ENCODE measurements at places on chromosomes 6 and 20. TPM values are rescaled to one million over a fixed set of nuclear protein-coding genes. Genes with fewer than 3 reads are reported as not detected.

The DLGAP4 gene
- 67.8 TPM for polyA plus RNA-seq

The NOX3 gene
- polyA plus RNA-seq = 2.2 TPM

The TMEM170B gene
- polyA plus RNA-seq = 10.3 TPM

The SLC18B1 gene
- polyA plus RNA-seq = 40.7 TPM

The FOXF2 gene
- polyA plus RNA-seq = 0.35 TPM

The CYP39A1 gene
- polyA plus RNA-seq = 8.2 TPM

The CPXM1 gene
- 251 TPM for polyA plus RNA-seq

DNA sequence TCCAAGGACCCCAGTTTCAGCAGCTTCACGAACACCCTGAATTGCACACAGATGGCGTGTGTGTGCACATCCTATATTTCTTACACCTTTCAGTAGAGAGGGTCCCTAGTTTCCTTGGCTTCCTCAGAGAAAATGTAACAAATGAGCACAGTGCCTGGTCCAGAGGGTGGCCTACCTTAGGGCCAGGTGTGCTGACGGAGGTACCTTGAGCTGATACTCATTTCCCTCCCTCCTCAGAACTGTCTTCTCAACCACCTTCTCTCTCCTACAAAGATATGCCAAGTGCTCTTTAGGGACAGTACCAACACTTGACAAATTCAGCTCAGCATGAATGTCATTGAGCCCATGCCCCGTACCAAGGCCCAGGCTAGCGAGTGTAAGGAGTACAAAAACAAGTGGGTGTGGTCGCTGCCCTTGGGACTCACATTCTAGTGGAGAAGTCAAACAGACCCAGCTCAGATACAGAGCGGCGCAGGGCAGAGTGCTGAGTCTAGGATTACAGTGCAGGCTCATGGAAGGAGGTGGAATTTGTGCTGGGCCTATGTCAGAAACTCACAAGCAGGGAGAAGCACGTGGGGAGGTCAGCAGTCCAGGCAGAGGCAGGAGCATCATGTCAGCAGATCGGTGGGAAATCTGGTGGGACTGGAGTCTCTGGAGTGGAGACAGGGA is 9.6 kb upstream of the BPHL start:
- no peak for DNase-seq

DNA sequence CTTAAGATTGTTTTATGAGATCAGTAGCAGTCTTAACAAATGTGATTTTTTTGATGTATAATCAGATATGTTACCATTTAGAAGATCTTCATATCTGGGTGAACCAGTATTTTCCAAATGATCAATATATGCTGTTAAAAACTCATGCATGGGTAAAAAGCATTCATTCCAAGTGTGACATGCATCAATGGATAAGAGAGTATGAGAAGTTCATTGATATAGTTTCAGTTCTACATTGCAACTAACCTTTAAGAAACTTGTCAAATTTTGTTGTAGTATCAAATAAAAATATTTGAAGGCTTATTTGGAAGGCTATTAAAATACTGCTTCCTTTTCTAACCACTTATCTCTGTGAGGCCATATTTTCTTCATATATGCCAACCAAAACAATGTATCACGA is 117.7 kb downstream of the FIG4 start:
- DNase-seq = no peak

DNA sequence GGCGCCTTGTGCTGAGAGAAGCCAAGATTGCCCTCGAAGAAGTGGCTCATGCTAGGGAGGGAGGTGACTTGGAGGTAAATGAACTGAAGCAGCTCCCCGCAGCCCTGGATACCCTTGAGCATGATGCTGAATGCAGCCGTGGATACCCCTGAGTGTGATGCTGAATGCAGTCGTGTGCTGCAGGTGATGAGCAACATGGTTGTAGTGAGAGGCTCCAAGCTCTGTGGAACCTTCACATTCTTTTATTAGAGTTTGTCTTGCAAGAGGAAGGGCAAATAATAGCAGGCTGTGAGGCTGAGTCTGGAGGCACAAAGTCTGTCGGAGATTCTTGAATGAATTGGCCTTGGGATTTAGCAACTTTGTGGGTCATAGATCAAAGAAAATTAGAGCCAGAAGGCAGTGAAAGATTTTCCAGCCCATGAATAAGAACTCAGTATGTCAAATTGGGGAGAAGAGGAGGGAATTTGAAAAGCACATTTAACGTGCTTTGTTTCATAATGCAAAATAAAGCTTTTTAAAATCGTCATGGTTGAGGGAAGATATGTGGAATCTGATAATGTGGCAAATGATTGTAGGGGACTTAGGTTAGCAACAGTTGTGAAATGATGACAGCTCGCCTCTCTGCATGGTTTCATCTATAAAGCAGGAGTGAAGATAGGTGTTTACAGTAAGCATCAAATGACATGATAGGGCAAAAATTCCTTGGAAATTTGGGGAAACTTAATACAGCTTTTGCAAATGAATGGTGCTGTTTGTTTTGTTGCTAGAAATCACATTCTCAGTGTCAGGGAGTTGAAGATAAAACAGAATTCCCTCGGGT is 120.1 kb upstream of the TIAM2 start:
- DNase-seq = no peak

DNA sequence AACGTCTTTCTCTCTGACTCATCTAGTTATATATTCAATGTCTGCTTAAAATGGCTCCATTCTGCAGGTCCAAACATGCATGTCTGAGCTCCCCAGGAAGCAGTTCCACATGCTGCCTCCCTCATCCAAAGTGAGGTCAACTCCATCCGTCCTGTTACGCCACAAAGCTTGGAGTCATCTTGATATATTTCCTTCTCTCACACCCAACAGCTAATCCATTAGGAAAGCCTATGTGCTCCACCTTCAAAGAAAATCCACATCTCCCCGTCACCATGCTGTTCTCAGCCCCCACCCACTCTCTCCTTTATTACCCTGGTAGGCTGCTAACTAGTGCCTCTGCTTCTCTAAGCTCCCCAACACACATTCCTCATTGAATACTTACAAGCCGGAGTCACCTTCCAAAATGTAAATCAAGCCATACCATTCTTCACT is 130.2 kb upstream of the SYNDIG1 start:
- DNase-seq = no peak

- DNase-seq = no peak
These were observed 204.2 kb downstream of the BCAS1 start for GRCh38 chr20:53865901-53866793.

GRCh38 chr6:98639089-98639635 is 195.2 kb upstream of the POU3F2 start:
- DNase-seq = no peak

- DNase-seq = no peak
These were observed 448.6 kb upstream of the CDH4 start for GRCh38 chr20:60803335-60804055.

GRCh38 chr6:22412994-22413393 is 116.2 kb upstream of the PRL start:
- no peak for DNase-seq

GRCh38 chr6:82251942-82252341 is 4.4 kb upstream of the IBTK start:
- no peak for DNase-seq

DNA sequence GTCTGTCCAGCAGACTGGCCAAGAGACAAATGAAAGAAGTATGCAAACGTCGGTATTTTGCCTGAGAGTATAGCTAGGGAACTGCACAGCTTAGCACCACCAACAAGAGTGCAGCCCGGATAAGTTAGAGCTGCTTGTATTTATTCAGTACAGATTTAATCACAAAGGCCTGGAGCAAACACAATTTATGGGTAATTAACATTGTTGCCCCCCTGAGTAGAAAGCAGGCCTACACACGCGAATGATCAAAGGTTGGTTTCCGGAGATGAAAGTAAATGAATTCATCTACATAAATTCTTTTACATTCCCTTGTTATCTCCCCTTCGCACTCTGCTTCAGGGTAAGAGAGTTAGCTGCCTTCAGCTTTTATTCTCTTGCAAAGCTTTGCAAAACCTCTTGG is 24.7 kb upstream of the CRISP1 start:
- peak; percentile 32 for DNase-seq

GRCh38 chr20:20201639-20202038 is 149.3 kb downstream of the CFAP61 start:
- no peak for DNase-seq

DNA sequence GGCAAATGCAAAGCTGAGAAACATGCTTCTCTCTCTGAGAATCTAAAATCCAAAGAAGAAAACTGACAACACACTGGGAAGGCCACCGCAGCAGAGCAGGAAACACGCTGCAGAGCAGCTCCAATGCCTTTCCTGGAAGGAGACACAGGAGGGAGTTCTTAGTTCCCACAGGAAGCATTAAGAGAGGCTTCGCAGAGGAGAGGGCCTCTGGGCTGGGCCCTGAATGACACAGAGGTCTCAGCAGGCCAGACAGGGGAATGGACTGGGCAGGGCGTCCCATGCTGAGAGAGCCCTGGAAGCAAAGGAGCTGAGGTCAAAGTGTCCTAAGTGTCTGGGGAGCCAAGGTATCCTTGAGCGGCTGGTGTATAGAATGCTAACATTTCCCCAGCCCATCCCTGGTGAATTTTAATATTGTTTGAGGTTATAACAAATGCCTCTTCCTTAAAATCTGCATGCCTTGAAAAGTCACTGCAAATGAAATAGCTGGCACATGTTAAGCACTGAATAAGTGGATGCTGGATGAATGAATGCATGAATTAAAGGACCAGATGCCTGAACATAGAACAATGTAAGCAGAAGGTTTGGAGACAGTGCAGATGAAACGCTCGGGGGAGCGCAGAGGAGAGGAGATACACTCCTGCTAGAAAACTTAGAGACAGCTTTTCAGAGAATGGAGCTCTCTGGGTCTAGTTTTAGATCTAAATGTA is 110.0 kb upstream of the SYNDIG1 start:
- DNase-seq = no peak

DNA sequence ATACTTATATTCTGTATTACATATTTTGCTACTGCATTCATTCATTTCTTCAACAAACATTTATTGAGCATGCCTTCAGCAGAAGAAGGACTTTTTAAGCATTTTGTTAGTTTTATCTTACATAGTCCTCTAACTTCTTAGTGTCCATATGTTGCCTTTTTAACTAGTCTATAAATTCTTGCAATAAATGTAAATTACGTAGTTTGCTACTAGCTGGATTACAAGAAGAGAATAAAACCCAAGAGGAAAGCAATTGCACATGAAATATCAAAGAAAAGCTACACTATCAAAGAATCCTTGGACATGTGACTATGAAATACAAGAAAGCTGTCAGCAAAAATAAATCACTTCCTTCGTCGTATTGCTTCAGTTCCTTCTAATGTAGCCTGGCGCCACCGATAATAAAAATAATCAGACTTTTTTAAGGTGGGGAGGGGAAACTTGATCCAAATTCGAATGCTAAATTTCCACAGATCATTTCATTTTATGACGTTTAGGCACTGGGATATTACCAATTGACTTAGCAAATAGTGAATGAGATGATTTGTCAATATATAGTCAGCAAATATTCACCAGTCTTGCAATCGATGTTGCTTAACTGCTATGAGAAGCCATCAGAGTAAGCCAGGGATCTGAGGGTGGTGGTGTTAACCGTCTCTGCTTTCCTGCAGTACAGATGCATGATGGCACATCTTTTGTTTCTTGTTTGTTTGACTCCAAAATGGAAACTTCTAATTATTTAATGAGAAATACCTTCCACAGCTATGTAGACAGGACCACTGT is 258.7 kb upstream of the EXOC2 start:
- DNase-seq = no peak

GRCh38 chr6:33769248-33769821 is 19.6 kb downstream of the LEMD2 start:
- no peak for DNase-seq

DNA sequence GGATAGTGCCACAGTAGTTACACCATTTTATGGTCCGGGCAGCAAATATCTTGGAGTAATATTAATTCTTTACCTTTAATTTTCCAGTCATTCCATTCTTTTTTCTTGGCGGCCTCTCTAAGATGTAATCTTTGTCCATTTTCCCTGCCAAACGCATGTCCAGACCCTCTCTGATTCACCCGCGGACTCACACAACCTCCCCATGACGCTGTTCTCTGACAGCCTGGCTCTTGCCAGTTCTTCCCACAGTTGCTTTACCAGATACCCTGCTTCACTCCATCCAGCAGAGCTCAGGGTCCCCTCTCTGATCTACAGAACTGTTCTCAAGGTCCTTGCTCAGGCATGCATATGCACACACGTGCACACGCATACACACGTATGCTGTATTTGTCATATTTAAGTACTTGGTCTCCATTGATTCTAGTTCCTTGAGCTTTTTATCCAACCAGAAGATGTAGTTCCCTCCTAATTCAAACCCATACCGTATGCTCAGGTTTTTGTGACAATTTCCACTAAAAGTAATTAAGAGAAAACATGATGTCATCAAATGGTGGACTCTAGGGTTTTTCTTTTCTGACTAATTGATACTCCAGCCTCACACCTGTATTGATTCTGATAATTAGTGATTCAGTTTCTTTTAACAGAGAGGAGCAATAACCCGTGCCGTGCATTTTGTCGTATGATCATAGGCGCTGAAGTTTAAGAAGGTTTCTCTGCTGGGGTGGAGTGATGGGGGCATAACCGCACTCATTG is 10.0 kb downstream of the BPHL start:
- DNase-seq = no peak

GRCh38 chr6:34570066-34570833 is 14.1 kb upstream of the SPDEF start:
- no peak for DNase-seq

DNA sequence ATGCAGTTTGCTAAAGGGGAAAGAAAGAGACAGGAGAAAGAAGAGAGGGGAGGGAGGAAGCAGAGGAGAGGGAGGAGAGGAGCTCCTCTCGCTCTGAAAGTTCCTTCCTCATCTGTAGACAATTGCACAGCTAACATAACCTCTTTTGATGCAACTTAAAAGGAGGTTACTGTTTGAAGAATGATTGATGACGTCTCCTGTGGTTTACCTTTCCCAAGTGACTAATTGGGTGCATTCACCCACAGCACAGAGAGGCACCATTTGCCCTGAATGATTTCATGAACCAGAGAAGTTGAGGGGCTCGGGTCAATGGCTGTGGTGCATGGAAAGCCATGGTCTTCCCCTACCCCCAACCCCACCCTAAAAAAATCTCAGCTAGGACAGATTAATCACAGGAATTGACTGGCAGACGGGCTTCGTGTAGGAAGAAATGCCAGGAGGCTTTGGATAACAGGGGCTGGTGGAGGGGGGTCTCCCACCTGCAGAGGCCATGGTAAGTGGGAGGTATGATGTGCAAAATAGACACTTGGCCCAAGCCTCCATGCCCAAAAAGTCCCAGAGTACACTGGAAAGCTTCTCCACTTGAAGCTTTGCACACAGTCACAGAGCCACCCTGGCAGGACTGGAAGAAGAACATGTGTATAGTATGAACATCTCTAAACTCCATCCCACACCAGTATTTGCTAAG is 213.7 kb downstream of the ANKRD60 start:
- no peak for DNase-seq

DNA sequence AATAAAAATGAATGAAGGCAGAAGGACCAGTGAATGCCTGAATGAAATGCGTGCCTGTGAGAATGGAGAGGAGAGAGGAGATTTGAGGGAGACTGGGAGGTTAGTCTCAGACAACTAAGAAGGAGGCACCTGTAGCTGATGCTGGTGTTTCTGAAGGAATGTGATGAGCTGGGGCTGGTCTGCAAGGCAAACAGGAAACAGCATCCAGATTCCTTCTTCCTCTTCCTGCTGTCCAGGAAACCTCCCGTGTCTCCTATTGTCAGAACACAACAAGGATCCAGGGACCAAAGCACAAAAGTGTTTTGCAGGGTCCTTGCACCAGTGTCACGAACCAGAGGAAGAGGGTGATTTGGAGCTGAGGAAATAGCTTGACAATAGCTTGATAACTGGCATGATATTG is 50.4 kb upstream of the TAB2 start:
- no peak for DNase-seq

- DNase-seq = no peak
These were observed 180.4 kb downstream of the SASH1 start for GRCh38 chr6:148523048-148523447.

All from left renal pelvis (tissue), 4 donors.